ENCODE measurements at places on chromosomes 2 and 18. TPM values are rescaled to one million over a fixed set of nuclear protein-coding genes. Genes with fewer than 3 reads are reported as not detected.

The SOWAHC gene
- 1.7 TPM for total RNA-seq

The ONECUT2 gene
- total RNA-seq: 0.02 TPM

The MBP gene
- 101 TPM for total RNA-seq

The PDCD1 gene
- 23.0 TPM for total RNA-seq

The OSR1 gene
- total RNA-seq: not detected

The DSG1 gene
- total RNA-seq: not detected

The SLC25A12 gene
- 27.4 TPM for total RNA-seq

The RIT2 gene
- not detected for total RNA-seq

The FBXO48 gene
- 3.2 TPM for total RNA-seq

The SAG gene
- total RNA-seq: 0.02 TPM

The GALNT5 gene
- not detected for total RNA-seq

The LYG1 gene
- total RNA-seq: 0.83 TPM

The AKAIN1 gene
- not detected for total RNA-seq

The LIPG gene
- 0.12 TPM for total RNA-seq

The UCN gene
- total RNA-seq: 7.6 TPM

The GAREM1 gene
- 0.19 TPM for total RNA-seq

The TMEM127 gene
- total RNA-seq: 29.3 TPM

The SETBP1 gene
- total RNA-seq: 13.8 TPM

The LRP1B gene
- total RNA-seq: not detected

The CCDC195 gene
- total RNA-seq: not detected

The VSNL1 gene
- total RNA-seq: not detected

The MGAT4A gene
- total RNA-seq: 108 TPM

The LRATD1 gene
- not detected for total RNA-seq

The NEUROD1 gene
- total RNA-seq: not detected

The HAAO gene
- total RNA-seq: 0.65 TPM

The CCDC150 gene
- total RNA-seq: 22.2 TPM

The AGXT gene
- not detected for total RNA-seq

The PROKR1 gene
- total RNA-seq: not detected

The CD8A gene
- 222 TPM for total RNA-seq

The RAB17 gene
- not detected for total RNA-seq

The POTEI gene
- not detected for total RNA-seq

The UGT1A9 gene
- total RNA-seq: not detected

The EHD3 gene
- 0.95 TPM for total RNA-seq

The SEH1L gene
- total RNA-seq: 77.8 TPM

The BUB1 gene
- 80.8 TPM for total RNA-seq

The TMEM163 gene
- 0.12 TPM for total RNA-seq

The APOB gene
- total RNA-seq: not detected

The ZNF2 gene
- total RNA-seq: 3.0 TPM
